Stimulated activated CD4-positive, alpha-beta T cell treated with anti-CD3 and anti-CD28 coated beads, Interleukin-12 subunit alpha, Interleukin-12 subunit beta, amount 100 ng/mL, for 48 hours (primary cell): ENCODE measurements at places on chromosomes 16 and 17.

GRCh38 chr17:77203436-77203835 is 62.7 kb downstream of the SEC14L1 start:
- no peak for DNase-seq

- DNase-seq, result peak; percentile 23
These were observed 79.0 kb downstream of the RPA1 start for GRCh38 chr17:1908699-1909309.

DNA sequence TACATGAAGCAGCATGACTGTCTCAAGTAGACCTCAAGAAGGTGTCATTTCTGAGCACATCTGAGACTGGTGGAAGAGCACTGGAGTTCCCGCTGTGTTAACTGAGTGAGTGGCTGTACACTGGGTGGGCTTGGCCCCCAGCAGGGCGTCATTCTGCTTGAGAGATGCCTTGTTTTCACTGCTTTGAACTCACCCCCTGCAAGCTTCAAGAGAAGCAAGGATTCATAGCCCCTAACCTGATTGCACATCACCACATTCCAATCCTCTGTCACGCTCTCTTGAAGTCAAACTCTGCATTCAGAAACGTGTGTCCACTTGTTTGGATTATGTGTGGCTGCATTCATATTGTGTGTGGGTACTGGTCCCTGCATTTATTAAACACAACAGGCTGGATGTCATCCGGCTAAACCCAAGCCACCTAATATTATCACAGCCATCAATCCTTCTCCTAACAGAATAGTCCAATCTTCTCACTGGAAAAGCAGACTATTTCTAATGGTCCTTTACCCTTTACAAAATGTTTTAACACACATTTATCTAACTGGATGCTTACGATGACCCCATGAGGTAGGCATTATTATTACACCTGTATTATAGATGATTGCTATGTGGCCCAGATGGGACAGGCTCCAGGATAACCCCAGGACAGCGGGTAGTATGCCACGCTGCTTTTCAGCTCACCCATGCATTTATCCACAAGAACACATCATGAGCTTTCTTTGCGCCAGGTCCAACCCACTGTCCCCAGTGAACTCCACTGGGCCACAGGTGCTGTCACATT is 76.3 kb downstream of the USP31 start:
- DNase-seq, result no peak

- DNase-seq, result no peak
These were observed 40.4 kb upstream of the CORO6 start for GRCh38 chr17:29663155-29663554.

DNA sequence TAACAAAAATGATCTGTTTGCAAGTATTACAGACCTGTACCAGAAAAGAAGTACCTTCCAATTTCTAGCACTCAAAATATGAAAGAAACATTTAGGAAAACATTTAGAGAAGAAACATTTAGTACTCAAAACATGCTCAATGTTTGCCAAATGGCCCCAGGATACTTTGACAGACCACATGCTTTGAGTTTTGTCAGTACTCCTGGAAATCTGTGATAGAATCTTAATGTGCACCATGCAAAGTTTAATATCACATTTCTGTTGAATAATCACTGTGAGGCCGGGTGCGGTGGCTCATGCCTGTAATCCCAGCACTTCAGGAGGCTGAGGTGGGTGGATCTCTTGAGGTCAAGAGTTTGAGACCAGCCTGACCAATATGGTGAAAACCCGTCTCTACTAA is 8.5 kb upstream of the ZC3H7A start:
- no peak for DNase-seq

GRCh38 chr16:72864130-72864833 is 183.6 kb downstream of the ZFHX3 start:
- DNase-seq, result no peak

DNA sequence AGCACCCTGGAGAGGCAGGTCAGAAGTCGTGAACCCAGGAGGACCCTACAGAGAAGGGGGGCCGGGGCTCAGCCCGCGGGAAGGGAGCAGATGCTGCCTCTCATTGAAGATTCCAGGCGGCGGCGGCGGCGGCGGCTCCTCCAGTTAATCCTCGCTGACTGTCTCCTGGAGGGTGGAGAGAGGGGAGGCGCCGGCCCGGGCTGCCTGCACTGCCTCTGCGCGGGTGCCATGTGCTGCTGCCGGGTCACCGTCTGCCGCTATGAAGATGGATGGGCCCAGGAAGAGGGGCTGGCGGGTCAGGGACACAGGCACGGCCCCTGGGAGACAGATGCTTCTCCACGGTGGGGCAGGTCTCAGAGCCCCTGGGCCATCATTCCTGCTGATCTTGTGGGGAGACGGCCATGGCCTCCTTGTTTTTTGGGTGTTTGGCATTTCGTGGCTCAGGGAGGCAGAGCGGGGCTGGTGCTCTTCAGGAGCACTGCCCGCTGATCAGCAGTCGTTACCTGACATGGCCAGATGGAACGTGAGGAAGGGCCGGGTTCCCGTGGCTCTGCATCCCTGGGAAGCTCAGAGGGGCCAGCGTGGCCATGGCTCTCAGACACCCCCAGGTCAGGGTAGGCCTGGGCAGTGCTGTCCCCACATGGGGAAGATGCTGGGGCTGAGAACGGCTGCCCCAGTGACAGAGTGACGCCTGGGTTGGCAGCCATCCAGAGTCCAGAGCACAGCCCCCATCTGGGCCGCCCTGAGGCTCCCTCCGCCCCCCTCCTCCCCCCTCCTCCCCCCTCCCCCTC is 36.1 kb downstream of the GINS2 start:
- no peak for DNase-seq
